ENCODE measurements at places on chromosomes 7 and 10.

GRCh38 chr7:113521468-113521867, 397.3 kb downstream of the PPP1R3A start:
- DNase-seq = no peak

DNA sequence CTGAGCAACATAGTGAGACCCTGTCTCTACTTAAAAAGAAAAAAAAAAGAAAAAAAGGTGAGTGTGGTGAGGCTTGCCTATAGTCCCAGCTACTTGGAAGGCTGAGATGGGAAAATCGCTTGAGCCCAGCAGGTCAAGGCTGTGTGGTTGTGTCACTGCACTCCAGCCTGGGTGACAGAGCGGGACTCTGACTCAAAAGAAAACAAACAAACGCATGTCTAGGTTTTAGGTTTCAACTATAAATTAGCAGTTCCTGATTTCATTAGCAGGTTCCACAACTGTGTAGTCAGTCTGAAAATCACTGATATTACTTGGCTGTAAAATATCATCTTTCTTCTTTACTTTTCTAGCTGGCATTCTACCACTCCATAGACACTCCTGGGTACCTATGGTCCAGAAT, 155.7 kb upstream of the HGF start:
- no peak for DNase-seq

GRCh38 chr7:151249034-151249731, 689 bp upstream of the SMARCD3 start:
- DNase-seq = no peak

DNA sequence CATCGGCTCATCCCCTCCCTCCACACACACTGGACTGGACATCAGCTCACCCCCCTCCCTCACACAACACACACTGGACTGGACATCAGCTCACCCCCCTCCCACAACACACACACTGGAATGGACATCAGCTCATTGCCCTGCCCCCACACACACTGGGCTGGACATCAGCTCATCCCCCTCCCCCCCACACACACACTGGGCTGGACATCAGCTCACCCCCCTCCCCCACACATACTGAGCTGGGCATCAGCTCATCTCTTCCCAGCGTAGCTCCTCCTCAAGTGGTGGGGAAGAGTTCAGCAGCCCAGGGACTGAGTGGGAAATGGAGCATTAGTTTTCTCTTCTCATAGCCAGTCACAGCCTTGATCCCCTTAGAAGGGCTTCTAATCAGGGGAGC, 58.1 kb upstream of the WDR11 start:
- DNase-seq = no peak

DNA sequence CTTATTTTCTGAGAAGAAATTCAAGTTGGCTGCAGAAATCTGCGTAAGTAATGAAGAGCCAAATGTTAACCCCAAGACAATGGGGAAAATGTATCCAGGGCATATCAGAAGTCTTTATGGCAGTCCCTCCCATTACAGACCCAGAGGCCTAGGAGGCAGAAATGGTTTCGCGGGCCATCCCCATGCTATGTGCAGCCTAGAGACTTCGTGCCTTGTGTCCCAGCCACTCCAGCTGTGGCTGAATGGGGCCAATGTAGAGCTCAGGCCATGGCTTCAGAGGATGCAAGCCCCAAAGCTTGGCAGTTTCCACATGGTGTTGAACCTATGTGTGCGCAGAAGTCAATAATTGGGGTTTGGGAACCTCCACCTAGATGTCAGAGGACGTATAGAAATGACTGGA, 131.9 kb downstream of the GPR37 start:
- no peak for DNase-seq

GRCh38 chr10:128969551-128969950, 497.5 kb upstream of the MGMT start:
- DNase-seq = no peak

All from activated CD8-positive, alpha-beta memory T cell treated with anti-CD3 and anti-CD28 coated beads for 1 hour (primary cell).